COR-L47 (cell line): ENCODE measurements at places on chromosomes 12 and 14.
A peak's percentile ranks its signal among the peaks of the same experiment; 100 is the strongest.

- DNase-seq: peak; percentile 31
Measured at GRCh38 chr12:120534703-120535655, 823 bp downstream of the RNF10 start.

DNA sequence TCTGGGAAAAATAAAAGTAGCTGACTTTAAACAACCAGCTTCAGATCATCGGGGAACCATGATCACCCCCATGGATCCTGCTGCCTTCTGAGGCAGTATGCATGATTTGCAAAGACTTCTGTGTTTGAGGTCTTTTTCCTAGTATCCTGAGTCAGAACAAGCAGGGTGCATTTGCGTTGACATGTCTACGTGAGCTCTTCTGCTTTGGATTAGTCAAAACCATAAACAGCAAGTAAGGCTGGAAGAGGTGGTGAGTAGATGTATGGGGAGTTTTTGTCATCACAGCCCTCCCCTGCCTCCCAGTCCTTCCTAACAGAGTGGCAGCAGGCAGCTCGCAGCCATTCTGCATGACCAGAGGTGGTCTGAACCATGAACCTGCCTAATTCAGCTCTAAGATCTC, 24.1 kb downstream of the PLEKHG7 start:
- no peak for DNase-seq

GRCh38 chr12:2125651-2126522, 73.1 kb downstream of the CACNA1C start:
- DNase-seq: no peak

DNA sequence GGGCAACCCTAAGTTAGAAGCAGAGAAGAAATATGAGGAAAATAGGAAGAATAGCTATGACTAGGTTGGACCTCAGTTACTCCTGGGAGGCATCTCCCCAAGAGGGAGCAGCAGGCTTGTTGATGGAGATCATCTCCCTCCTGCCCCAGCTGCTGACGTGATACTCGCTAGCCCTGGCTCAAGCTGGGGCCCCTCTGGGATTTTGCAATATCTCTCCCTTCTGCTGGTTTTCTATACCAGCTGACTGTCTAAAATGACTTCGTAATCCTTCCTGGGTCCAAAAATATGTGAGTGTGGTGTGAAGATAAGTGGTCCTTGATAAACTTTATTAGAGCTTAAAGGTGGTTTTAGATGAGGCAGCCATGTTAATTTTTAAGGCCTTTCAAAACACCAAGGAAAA, 4.5 kb upstream of the HECTD4 start:
- no peak for DNase-seq

DNA sequence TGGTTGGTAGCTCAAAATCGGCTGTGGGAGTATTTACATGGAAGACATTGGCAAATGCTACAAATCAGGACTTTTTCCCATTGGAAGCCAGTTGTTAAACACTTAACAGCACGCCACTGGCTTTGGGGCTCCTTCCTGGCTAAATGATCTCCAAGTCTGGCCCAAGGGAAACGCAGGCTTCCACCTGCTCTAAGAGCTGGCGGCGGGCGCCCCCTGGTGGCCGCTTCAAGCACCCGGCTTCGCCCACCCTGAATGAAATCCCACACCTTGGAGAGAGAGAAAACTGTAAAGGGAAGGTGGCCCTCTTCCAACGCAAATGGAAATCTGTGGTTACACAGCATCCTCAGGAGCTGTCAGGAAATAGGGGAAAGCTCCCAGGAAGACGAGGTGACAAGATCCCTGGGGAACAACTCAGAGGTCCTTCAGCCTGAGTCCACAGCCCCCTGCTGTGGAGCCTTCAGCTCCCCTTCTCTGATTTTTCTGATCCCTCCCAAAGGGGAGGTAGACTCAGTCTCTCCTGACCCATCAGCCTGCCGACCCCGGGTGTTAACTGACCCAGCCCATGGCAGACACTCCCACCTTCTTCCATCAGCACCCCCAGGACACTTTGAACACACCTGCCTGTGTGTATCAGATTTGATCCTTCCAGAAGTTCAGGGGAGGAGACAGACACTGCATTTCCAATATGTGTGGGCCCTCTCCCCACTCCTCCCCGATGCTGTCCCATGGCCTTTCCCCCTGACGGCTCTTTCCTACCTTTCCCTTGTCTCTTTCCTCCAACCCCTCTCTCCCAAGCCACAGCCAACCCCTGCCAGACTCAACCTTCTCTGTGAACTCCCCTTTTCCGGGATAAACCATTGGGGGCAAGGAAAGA, 15.4 kb downstream of the SELPLG start:
- peak; percentile 79 for DNase-seq
